A549 treated with CORT108297 at 1 μM for 4 hours (cell line): ENCODE measurements at places on chromosomes 2 and 18. TPM values are rescaled to one million over a fixed set of nuclear protein-coding genes. Genes with fewer than 3 reads are reported as not detected.

Gene ASB18
- not detected in 5 replicates for total RNA-seq

Gene CRACDL
- 0.97 to 2.0 TPM (median 1.4 TPM) in 5 replicates for total RNA-seq

Gene FOXI3
- total RNA-seq = 0.05 TPM in 1 of 5 replicates, not detected in the others

Gene CXCR4
- 0.28 to 0.75 TPM (median 0.51 TPM) in 5 replicates for total RNA-seq

Gene C2orf15
- 0.39 to 0.95 TPM (median 0.54 TPM) in 5 replicates for total RNA-seq

Gene MC4R
- total RNA-seq = not detected in 5 replicates

Gene CAPN13
- 0.03 to 0.15 TPM (median 0.05 TPM) in 4 of 5 replicates, not detected in the other for total RNA-seq

Gene MAPK4
- 0.08 to 0.11 TPM (median 0.09 TPM) in 5 replicates for total RNA-seq

Gene GKN2
- total RNA-seq = 2.4 to 4.1 TPM (median 2.9 TPM) in 5 replicates

Gene THADA
- total RNA-seq = 19.4 to 25.6 TPM (median 22.2 TPM) in 5 replicates

Gene CYP27A1
- total RNA-seq = 0.12 to 0.18 TPM (median 0.15 TPM) in 5 replicates

Gene SLC9A4
- total RNA-seq = not detected in 5 replicates

Gene CAD
- 58.1 to 68.9 TPM (median 65.2 TPM) in 5 replicates for total RNA-seq

Gene CXCR1
- not detected in 5 replicates for total RNA-seq

Gene NOSTRIN
- total RNA-seq = 1.3 to 2.1 TPM (median 1.7 TPM) in 5 replicates

Gene PLEKHH2
- total RNA-seq = 0.74 to 1.2 TPM (median 1.1 TPM) in 5 replicates

Gene PSME4
- 38.8 to 43.5 TPM (median 39.5 TPM) in 5 replicates for total RNA-seq

Gene GNAL
- 4.4 to 6.3 TPM (median 5.7 TPM) in 5 replicates for total RNA-seq

Gene LYG1
- 0.82 to 2.2 TPM (median 1.4 TPM) in 5 replicates for total RNA-seq

Gene C1QL2
- 0.06 to 0.20 TPM (median 0.07 TPM) in 5 replicates for total RNA-seq

Gene CHST10
- total RNA-seq = 15.6 to 17.3 TPM (median 16.0 TPM) in 5 replicates

Gene LTBP1
- total RNA-seq = 16.8 to 28.3 TPM (median 24.9 TPM) in 5 replicates

Gene CNDP1
- total RNA-seq = not detected in 5 replicates

Gene TSHZ1
- total RNA-seq = 5.2 to 6.7 TPM (median 6.4 TPM) in 5 replicates

Gene CD8B
- total RNA-seq = not detected in 5 replicates

Gene SERPINB10
- total RNA-seq = not detected in 5 replicates

Gene SLC8A1
- 0.27 to 0.57 TPM (median 0.40 TPM) in 5 replicates for total RNA-seq

Gene RNF25
- total RNA-seq = 42.2 to 48.9 TPM (median 44.7 TPM) in 5 replicates

Gene HADHB
- total RNA-seq = 96.8 to 104 TPM (median 101 TPM) in 5 replicates

Gene SLC16A14
- total RNA-seq = 0.58 to 1.3 TPM (median 1.2 TPM) in 5 replicates

Gene TRIM43
- 0.07 TPM in 1 of 5 replicates, not detected in the others for total RNA-seq

Gene CDH19
- total RNA-seq = 0.62 to 1.8 TPM (median 1.1 TPM) in 5 replicates

Gene NEUROD1
- not detected in 5 replicates for total RNA-seq

Gene UXS1
- total RNA-seq = 53.4 to 61.3 TPM (median 57.6 TPM) in 5 replicates

Gene IL1F10
- total RNA-seq = not detected in 5 replicates

Gene PAX3
- not detected in 5 replicates for total RNA-seq
